ENCODE measurements at places on chromosomes 4 and X.

DNA sequence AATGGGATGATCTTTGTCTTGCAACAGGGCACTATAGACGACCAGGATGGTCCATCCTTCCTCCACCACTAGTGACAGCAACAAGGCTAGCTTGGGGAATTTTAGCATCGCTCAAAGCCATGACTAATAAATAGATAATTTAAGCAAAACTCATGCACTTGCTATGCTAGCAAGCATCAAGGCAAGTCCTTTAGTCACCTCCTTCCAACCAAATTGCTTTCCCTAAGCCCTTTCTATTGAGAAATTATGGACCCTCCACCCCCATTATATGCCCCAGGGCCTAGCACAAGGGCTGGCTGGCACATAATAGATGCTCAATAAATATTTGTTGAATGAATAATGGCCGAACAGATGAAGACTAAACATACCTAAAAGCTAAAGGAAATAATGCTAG, 28.6 kb downstream of the SLC16A2 start:
- peak; percentile 37 for DNase-seq

- DNase-seq: peak; percentile 37
These were observed 119.5 kb upstream of the CHRDL1 start for GRCh38 chrX:110915111-110915510.

- DNase-seq: no peak
These were observed 470.2 kb downstream of the PCDH19 start for GRCh38 chrX:99939883-99940232.

DNA sequence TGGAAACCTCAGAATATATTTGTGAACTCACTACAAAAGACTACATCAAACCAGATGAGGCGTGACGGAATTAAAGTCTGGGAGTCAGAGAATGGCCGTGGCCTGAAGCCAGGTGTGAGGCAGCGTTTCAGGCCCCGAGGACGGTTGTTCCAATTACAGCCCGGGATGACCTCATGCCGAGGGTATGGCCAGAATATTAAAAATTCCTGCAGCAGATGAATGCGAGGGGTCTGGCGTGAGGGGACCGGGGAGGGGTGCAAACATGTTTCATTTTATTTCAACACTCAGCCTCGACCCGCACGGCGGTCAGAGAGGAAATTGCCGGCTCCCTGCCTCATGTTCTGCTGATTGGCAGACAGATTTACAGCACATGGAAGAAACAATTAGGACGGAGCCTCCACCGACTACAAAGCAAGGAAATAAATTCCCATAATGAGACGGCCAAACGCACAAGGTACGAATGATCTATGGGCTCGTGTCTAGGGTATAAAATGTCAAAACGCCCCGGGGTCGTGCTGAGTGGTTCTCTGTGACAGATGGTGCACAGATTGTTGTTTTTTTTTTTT, 289.7 kb downstream of the SHOX start:
- peak; percentile 64 for DNase-seq

- DNase-seq: peak; percentile 7
These were observed 105.8 kb upstream of the EGFL6 start for GRCh38 chrX:13463608-13464007.

GRCh38 chr4:185396724-185397385, at the start of gene ANKRD37:
Gene ANKRD37, plus strand, starts transcription at chr4:185396841. Its CDS starts 83 bp downstream, at chr4:185396924.
- peak; percentile 63 for DNase-seq

GRCh38 chr4:152359208-152360044, 176.5 kb downstream of the FBXW7 start:
- DNase-seq: no peak

DNA sequence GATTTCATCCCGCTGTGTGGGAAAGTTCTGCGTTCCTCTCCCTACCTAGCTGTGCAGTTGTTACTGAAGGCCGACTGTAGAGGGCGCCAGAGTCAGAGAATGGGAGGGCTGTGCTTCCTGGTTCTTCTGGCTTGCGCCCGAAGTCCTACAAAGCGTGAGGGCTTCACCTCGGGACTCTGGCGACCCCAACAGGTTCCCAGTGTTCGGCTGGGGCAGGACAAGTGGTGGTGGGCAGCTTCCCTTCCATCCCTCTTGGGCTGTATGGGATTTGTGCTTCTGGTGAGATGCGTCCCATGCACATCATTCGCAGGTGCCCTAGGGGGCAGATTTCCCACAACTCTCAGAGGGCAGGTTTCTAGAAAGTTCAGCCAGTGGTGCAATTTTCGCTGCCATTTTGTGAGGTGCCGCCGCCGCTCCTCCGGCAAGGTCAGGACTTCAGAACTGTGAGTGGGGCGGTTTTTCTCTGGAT, 27.3 kb downstream of the CT45A1 start:
- peak; percentile 6 for DNase-seq

DNA sequence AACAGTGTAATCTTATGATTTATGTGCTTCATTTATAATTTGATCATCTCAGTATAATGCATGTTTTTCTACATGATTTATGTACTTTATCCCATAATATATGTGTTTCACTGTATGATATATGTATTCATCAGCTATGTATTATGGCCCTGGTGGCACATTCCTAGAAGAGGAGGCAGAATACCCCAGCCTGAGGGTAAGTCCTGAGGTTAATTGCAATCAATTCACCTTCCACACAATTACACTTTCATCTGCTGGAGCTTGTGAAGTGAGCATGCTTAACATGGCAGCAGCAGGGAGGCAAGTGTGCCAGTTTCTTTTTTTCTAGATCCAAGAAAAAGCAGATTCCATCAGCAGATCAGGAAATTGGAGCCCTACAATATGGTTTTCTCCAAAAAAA, 81.2 kb downstream of the CXXC4 start:
- DNase-seq: no peak

DNA sequence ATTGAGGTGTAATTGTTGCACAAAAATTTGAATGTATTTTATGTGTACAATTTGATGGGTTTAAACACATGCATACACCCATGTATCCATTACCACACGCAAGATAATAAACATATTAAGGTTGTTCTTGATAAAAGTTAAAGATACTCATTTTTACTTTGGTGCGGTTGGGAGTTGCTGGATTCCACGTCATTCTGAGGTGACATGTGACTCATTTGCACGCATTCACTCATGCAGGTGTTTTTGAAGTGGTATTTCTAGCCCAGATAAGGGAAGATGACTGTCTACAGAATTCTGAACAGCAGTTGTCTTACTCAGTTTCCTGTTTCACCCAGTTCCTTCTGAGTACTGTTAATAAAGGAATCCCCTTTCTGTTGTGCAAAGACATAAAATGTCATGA, 142.0 kb downstream of the RTL3 start:
- no peak for DNase-seq

- DNase-seq: no peak
These were observed 106.4 kb upstream of the NDST4 start for GRCh38 chr4:115219862-115220261.

- peak; percentile 5 for DNase-seq
These were observed 166.6 kb downstream of the DKK2 start for GRCh38 chr4:106869551-106869950.

GRCh38 chrX:40908857-40909475, 173.6 kb upstream of the MED14 start:
- DNase-seq: peak; percentile 80

DNA sequence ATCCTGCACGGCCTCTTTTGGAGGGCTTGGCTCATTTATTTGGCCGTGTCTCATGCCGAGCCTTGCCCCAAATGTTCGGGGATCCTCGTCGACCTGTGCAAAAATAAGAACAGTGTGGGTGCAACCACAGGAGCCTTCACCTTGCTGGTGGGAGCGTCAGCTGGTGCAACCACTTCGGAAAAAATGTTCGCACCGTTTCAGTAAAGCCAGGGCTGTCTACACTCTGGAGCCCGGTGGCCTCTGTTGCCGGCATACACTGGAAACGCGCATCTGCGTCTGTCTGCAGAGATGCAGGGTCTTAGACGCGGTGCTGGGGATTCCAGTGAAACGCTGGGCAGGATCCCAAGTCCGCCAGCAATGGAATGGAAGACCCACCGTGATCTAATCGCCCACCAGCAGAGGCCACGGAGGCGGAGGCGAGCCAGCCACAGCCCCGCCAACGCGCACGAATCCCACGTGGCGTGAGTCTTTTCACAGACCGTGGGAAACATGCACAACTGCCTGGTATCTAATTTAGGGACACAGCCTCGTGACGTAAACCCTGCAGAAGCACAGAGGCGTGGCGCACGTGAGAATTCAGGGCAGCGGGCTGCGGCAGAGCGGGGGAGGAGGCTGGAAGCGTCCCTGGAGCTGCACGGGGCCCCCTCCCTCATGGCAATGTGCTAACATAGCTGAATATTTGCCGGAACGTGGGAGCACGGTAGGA, 13.8 kb upstream of the MXD4 start:
- no peak for DNase-seq

DNA sequence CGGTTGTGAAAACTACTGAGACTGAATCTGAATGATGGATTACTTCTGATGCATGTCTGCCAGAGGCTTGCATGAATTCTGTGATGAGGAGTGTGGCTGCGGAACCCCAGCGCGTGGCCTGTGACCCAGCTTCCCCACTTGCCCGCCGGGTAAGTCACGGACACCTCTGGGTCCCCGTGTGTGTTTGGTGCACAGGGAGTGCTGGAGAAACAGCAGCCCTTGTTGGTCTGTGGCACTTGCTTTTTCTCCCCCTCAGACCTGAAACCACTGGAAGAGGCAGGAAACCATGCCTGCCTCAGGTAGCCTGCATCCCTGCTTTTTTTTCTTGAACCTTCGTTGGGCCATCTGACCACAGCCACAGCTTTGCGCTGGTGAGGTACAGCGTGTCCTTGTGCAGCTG, 51.9 kb upstream of the TADA2B start:
- DNase-seq: no peak

DNA sequence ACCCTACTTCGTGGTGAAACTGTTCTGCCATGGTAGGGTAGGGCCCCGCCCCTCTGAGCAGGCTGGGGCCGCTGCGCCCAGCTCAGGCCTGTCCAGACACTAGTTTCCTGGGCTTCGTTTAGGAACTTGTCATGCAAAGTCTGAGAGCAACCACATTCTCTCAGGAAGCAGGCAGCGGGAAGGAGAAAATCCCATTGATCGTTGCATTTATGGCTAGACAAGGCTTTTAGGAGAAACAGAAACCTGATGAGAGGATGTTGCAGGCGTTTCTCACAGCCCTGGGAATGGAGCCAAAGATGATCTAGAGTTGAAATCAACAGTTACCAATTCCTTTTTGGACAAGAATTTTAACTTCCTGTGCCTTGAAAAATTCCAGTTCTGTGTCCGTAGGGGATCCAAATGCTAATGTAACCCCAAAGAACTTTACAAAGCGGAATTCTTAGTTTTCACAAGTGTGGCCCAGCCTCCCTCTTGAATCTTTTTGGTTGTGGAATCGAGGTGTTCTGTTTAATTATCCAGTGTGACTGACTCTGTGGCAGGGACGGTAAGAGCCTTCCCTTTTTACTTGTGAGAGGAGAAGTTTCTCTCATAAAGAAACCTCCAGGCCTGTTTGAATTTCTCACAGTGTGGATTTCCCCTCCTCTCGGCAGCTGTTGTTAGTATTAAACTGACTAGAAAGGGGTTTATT, 4.5 kb upstream of the CXCL9 start:
- DNase-seq: peak; percentile 38

DNA sequence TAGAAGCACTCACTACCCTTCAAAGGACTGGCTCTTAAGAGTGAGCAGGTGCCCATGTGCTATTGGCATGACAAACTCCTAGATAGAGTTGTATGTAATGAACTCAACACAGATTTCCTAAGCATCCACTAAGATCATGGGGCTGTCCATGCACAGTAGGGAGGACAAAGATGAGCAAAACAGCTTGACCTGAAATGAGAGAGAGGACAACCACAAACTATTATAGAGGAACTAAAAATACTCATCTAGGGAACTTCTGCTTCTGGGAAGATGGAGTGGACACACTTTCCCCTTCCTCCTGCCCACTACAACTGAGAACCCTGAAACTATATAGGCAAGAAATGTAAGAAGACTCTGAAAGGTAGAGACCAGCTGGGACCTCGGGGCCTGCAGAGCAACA, 20.8 kb upstream of the TMEM128 start:
- DNase-seq: no peak

- peak; percentile 96 for DNase-seq
These were observed at the start of gene PCDH18 for GRCh38 chr4:137531986-137532868. Gene PCDH18, minus strand, starts transcription at chr4:137532494. Its CDS starts 406 bp downstream, at chr4:137532088.

DNA sequence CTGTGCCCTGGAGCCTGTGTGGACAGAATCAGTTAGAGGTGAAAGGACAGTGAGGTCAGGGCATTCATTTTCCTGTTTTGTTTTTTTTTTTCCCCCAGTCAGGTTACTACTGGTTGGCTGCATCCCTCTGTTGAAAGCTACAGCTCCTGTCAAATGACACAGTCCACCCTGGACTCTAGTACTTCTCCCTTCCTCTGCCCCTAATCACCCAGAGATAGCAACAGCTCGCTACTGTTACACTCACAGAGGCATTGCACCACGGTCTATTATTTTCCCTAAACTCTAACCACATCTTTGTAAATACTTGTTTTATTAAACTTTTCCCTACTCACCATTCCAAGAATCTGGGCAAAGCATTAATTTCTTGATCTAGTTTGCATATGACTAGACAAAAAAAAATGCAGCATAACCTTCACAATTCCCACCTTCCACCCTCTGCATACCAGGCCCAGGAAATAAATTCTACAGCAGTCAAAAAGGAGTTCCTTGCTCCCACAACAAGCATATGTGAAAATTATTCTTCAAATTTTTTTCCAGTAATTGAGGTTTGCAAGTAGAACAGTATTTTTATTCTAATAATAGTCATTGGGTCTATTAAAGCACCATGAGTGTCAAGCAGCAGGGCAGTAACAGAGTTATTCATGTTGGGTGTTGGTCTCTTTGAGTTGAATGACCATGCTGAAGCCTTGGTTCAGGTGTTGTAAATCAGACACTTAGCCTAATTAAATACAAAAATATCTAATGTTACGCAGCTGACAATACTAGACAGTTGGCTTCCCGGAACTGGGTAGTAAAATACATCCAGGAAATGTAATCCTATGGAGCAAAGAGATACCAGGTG, 329.2 kb downstream of the INPP4B start:
- DNase-seq: peak; percentile 80

- DNase-seq: no peak
These were observed 45.2 kb upstream of the CLCN4 start for GRCh38 chrX:10111364-10112148.

GRCh38 chrX:150217609-150218008, 145.5 kb upstream of the MAMLD1 start:
- no peak for DNase-seq

DNA sequence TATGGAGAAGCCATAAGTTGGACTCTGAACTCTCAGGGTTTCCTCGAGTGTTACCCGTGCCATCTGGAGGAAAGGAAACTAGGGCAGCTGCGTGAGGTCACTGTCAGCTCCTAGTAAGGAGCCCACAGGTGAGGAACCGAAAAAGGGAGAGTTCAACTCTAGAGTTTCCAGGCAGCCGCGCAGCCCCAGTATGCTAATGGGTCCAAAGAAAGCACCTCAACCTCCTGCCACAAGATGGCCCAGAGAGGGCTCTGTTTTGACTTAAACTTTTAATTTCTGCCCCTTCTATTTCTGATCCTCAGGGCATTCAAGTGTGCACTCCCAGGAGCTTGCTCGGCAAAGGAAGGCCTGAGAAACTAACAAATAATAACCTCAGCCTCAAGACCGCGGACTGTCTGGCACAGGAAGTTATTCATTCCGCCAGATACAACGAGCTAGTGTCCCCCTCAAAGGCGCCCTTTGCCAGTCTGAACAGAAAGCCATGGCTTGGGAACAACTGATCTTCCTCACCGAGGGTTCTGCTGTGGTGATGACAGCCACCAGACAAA, 13.9 kb downstream of the SCARB2 start:
- peak; percentile 28 for DNase-seq
